ENCODE measurements at places on chromosomes 3 and 15.

DNA sequence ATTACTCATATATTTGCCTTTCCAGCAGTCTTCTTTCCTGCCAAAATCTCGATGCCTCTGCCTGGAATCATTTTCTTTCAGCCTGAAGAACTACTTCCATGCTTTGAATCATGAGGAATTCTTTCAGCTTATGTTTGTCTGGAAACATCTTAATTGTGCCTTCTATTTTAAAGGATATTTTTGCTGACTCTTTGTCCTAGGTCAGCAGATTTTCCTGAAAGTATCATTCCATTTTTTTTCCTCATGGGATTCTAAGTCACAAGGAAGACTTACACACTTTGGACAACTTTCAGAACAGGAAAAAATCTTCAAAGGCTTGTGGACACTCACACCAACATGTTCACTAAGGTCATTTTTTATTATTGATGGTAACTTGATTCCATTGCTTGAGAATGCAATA, 10.1 kb downstream of the PRR23E start:
- no peak for DNase-seq

DNA sequence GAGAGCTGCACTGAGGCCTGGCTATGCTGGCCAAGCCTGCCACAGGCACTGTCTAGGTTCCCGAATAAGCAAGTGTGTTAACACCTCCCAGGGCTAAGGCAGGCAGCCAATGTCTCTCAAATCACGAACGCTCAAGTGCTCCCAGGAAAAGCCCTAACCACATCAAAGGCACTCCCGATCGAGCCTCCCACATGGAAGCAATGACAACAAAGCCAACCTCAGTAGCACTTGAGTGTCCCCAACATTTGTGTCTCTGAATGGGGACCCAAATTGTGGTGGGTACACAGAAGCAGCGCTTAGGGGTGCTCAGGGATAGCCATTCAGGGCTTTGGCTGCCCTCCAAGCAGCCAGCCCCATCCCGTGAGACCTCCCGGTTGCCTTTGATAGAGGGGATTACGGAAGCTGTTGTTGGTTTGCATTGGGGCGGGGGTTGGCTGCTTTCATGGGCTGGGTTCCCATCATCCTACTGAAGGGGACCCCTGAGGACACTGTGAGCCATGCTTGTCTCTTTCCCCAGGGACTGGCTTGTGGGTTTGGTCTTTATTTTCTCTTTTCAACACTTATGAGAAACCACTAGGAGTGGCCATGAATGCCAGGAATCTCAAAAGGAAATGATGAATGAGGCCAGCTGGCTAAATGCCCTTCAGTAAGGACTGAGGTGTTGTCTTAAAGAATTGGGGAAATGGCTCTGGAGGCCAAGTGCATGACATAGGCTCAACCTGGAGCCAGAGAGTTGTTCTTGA, 234.1 kb upstream of the FEZF2 start:
- DNase-seq = no peak

DNA sequence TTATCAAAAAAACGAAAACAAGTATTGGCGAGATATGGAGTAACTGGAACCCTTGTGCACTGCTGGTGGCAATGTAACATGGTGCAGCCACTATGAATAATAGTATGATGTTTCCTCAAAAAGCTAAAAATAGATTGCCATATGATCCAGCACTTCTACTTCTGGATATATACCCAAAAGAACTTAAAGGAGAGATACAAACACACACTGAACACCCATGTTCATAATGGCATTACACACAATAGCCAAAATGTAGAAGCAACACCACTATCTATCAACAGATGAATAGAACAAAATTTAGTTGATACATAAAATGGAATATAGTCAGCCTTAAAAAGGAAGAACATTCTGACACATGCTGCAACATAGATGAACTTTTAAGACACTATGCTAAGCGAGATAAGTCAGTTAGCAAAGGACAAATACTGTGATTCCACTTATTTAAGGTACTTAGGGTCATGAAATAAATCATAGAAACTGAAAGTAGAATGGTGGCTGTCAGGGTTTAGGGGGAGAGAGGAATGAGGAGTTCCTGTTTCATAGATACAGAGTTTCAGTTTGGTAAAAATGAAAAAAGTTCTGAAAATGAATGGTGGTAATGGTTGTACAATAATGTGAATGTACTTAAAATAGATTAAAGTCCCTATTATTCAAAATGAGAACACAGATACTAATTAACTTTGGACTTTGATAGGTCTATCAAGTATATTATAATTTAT, 59.4 kb upstream of the IMPG2 start:
- DNase-seq = no peak

DNA sequence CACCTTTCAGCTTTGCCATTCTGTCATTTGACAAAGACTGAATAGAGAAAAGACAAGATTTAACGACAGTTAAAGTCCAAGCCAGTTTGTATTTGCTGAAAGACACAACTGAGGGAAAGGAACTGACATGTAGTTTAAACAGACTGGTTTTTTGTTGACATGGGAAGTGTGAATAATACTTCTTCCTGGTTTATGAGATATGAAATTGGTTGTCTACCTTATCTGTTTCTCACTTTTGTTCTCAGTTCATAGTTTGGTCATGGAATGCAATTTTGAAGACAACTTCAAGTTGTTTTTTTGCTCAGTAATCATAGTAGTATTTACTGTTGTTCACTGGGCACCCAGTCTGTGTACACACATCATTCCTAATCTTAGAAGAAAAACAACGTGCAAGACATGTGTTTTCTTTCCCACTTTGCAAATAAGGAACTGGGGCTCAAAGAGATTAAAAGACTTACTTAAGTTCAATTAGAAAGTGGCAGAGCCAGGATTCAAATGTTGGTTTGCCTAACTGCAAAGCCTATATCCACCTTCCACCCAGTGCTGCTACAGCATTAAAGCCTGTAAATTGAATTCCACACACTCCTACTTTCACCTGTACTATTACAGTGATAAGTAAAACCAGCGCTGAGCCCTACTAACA, 103.5 kb downstream of the LPP start:
- DNase-seq = no peak

GRCh38 chr3:11384074-11384473, 111.9 kb downstream of the ATG7 start:
- no peak for DNase-seq

DNA sequence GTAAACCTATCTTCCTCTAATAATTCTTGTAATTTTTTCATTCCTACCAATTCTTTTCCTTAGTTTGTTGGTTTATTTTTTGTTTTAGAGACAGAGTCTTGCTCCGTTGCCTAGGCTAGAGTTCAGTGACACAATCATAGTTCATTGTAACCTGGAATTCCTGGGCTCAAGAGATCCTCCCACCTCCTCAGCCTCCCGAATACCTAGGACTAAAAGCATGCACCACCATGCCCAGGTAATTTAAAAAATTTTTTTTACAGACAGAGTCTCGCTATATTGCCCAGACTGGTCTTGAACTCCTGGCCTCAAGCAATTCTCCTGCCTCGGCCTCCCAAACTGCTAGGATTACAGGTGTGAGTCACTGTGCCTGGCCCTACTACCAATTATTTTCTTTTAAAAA, 220.2 kb downstream of the ERC2 start:
- DNase-seq = no peak

- no peak for DNase-seq
Observed at GRCh38 chr3:173993299-173993698, 595.8 kb downstream of the NLGN1 start.

- no peak for DNase-seq
Observed at GRCh38 chr15:39331584-39331983, 249.3 kb upstream of the THBS1 start.

DNA sequence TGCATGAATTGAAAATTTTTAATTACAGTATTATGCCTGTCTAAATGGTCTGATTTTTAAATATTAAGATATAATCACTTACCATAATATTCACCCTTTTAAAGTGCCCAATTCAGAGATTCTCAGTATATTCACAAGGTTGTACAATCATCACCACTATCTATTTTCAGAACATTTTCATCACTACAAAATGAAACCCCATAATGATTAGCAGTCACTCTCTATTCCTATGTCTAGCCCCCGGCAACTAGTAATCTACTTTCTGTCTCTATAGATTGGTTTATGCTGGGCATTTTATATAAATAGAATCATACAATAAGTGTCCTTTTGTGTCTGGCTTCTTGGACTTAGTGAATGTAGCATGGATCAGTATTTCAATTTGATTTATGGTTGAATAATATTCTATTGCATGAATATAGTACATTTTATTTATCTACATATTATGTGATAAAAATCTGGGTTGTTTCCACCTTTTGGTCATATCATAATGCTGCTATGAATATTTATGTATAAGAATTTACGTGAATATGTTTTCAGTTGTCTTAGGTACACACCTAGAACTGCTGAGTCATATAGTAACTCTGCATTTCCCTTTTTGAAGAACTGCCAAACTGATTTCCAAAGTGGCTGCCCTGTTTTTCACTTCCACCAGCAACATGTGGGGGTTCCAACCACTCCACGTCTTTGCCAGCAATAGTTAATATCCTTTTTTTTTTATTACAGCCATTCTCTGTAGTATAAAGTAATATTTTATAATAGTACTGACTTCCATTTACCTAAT, 485.7 kb upstream of the ZNF385D start:
- DNase-seq = no peak

DNA sequence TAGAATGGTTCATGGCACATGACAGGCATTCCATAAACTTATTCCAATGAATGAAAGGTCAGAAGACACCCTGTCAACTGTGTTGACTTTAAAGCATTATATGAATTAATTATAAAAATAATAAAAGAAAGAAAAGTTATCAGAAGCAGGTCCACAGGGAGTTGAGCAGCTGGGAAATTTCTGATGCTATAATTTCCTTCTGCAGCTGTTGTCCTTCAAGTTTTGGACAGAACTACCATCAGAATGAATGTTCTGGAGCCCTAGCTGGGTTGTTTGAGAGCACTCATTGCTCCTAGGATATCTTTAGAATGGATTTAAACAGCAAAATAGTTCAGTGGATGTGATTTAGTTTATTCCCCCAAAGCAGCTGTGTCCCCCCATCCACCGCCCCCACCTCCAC, 232.4 kb upstream of the PROK2 start:
- DNase-seq = no peak

- no peak for DNase-seq
Observed at GRCh38 chr3:102736975-102737304, 302.1 kb downstream of the ZPLD1 start.

DNA sequence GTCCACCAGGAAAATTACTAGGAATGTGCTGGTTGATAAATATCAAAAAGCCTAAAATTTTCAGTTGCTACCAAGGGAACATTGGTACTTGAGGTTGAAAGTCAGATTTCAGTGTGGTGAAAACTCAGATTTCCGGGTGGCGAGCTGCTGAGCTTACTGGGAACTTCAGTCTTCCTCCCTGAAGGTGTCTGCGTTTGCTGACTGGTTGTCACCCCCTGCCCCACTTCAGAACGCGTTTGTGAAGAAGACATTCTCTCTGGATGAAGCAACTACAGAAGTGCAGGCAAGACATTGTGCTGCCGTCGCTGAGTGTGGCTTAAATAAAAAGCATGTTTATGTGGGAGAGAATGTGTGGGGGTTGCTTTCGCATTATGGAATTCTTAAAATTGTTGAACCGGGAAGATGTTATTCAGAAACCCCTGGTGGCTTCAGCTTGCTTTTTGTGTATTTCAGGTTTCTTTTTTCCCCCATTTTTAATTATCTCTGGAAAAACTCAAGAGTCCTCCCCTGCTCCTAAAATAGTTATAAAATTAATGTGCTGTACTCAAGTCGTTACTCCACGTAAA, 7.1 kb downstream of the FAM81A start:
- no peak for DNase-seq

DNA sequence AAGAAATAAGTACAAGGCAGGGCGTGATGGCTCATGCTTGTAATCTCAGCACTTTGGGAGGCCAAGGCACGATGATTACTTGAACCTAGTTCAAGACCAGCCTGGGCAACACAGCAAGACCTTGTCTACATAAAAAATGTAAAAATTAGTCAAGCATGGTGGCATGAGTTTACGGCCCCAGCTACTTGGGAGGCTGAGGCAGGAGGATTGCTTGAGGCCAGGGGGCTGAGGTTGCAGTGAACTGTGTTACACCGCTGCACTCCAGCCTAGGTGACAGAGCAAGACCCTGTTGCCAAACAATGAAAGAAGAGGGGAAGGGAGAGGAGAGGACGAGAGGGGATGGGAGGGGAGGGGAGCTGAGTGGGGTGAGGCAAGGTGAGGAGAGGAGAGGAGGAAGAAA, 152.7 kb upstream of the PRICKLE2 start:
- no peak for DNase-seq

DNA sequence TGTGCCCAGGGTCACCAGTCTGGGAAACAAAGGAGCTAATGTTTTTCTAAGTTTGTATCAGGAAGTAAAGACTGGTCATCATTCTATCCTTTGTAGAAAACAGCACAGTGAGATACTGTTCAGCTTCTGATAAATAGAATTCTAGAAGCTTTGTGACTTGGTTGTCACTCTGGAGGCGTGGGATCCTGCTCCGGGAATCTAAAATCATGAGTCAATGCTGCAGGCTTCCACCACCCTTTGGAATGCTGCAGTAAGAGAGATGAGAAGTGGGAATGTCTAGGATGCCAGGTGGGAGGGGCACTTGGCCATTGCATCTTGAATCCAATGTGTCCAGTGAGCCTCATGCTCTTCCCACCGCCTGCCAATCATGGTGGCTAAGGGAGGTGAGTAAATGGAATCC, 40.9 kb downstream of the SAMMSON start:
- DNase-seq = no peak

- no peak for DNase-seq
Observed at GRCh38 chr15:65869954-65870871, 922 bp downstream of the RAB11A start.

DNA sequence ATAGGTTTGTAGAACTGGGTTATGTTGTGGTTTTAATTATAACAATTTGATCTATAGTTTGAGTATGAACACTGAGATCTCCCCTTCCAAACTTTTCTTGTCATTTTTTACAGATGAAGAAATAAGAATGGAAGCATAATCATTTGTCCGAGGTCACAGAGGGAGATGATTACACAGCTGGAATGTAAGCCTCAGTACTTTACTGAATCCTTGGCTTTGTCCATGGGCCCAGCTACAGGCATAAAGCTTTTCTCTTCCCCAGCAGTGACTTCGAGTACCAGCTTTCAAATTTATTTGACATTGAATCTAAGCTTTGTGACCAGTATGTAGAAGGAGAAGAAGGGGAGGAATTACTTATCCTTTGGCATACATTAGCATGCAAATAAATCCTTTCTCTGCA, 80.9 kb upstream of the DCBLD2 start:
- DNase-seq = no peak

- no peak for DNase-seq
Observed at GRCh38 chr3:127690823-127691452, 18.2 kb downstream of the ABTB1 start.

DNA sequence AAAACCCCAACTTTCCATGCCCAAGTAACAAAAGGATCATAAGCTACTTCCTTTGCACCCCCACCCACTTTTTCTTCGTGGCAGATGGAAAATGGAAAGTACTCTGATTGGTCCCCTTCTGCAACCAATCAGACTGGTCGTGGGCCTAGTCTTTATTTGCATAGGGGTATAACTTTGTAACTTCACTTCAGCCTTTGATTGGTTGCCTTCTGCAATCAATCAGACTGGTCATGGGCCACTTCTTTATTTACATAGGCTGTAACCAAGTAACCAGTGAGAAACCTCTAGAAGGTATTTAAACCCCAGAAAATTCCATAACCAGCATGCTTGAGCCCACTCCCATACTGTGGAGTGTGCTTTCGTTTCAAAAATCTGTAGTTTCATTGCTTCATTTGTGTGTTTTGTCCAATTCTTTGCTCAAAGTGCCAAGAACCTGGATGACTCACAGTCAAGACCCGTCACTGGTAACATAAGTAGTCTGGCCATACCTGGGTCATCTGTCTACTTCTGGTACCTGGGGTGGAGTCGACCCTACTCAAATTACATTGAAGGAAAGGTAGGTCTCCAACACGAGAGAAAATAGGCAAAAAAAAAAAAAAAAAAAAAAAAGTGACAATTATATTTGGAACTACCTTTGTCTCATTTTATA, 41.9 kb downstream of the CMTM8 start:
- DNase-seq = no peak

All from stimulated activated CD8-positive, alpha-beta memory T cell treated with anti-CD3 and anti-CD28 coated beads, Interleukin-4, amount 100 ng/mL, for 4 hours (primary cell).